ENCODE measurements at places on chromosomes 5 and 9.

DNA sequence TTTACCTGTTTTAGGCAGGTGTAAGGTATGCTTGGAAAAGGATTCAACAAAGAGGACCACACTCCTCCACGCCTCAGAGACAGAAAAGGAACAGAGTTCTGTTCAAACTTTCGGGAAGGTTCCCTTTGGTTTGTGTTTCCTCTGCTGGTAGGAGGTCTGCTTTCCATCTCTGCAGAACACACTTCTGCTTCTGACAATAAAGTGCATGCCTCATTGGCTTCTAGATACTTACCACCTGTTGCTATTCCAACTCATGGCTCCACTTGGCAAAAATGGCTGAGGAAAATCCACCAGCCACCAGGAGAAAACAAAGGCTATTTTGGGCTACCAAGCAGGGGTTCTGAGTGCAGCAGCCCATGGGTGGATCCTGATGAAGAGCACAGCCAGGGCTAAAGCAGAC, 112.7 kb downstream of the NRG2 start:
- no peak for DNase-seq

DNA sequence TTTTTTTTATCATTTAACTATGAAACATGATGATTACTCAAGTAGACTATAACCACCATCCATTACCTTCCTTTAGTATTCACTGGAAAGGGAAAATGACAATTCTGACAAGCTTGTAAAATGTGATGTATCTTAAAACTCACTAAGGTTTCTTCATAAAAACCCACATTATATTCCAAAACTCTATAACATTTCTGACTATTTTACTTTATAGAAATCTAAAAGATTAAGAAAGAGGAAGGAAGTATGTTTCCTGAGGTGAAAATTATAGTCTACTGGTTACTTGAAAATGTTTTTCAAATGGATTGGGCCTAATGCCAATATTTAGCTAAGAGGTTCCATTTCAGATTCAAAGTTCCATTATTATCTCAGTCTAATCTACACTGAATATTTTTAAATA, 1982.2 kb upstream of the C9orf72 start:
- no peak for DNase-seq

DNA sequence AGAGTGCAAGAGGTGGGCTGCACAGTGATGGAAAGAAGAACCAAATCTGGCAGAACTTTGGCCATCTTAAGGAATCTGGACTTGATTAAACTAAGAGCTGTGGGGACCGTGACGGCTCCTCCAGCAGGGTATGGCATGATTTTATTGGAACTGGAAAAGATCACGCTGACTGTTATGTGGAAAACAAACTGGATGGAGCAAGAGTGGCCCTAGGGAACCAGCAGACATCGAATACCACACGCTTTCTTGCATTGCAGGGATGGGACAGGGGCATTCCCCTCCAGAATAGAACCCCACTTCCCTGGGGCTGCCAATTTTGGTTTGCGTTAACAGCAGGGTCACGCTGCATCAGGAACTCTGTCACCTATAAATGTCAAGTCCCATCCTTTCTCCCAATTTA, 38.8 kb downstream of the INSYN2B start:
- DNase-seq, result no peak

GRCh38 chr9:131534721-131535237, 3.7 kb upstream of the UCK1 start:
- no peak for DNase-seq

DNA sequence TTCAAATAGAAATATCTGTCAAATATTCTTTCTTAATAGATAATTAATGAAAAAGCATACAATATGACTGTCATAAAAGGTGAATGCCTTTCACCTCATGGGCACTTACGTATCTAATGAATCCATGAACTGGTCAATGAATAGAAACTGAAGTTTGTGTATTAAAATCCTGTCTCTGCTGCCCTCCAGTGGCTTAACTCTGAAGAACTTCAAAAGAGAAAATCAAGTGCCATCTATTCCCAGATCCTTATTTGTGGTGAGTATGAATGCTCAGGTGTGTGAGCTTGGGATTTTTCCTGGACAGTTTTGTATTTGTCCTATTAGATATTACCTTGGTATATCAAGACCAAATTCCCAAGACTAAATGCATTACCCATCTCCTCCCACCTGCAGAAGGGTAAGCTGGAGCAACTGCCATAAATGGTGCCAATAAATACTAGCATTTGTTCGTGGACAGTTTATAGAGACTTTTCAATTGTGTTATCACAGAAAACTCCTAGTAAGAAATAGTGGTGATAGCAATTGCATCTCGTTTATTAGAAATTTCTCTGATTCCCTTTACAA, 44.0 kb upstream of the SVEP1 start:
- no peak for DNase-seq

- DNase-seq, result no peak
Measured at GRCh38 chr9:122032346-122032745, 60.8 kb downstream of the TTLL11 start.

- DNase-seq, result no peak
Measured at GRCh38 chr9:133538851-133539833, 4.6 kb downstream of the ADAMTSL2 start.

DNA sequence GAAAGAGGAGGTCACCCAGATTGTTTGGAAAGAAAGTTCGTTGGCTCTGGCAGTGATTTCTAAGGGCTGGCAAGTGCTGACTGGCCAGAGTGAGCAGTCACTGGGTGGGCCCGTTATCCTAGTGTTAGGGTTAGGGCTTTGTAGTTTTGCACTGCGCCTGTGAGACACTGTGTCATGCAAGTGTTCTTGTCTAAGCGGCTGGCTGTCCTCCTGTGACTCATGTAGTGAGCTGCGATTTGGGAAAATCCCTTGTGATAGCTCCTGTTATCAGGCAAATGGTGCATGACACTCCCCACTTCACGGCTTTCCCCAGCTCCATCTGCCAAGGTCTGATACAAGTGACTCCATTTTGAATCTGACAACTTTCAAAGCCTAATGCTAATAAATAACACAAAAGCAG, 526.0 kb upstream of the ADAMTS16 start:
- no peak for DNase-seq

DNA sequence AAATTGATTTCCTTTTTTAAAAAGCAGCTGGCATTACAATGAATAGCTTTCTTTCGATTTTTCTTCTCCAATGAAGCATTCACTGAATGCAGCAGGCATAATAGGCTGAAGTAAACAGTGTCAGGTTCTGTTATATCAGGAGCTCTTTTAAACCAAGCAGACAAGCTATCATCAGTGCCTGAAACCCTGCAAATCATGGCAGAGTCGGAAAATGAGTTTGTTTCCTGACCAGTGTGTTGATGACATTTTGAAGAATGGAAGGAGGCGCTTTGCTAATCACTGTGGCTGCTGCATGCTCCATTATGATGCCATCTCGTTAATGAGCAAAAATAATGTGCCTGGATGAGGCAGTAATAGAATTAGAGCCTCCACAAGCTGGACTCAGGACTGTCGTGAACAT, 284.5 kb downstream of the ZNF608 start:
- no peak for DNase-seq

- no peak for DNase-seq
Measured at GRCh38 chr5:180591311-180591887, at the start of gene SCGB3A1. Gene SCGB3A1, minus strand, starts transcription at chr5:180591499. Its CDS starts 37 bp downstream, at chr5:180591462.

- no peak for DNase-seq
Measured at GRCh38 chr5:36089989-36090388, 23.3 kb upstream of the UGT3A2 start.

Measured in SIG-M5 (cell line).